ENCODE measurements at places on chromosomes 7 and 10.
A peak's percentile ranks its signal among the peaks of the same experiment; 100 is the strongest.

DNA sequence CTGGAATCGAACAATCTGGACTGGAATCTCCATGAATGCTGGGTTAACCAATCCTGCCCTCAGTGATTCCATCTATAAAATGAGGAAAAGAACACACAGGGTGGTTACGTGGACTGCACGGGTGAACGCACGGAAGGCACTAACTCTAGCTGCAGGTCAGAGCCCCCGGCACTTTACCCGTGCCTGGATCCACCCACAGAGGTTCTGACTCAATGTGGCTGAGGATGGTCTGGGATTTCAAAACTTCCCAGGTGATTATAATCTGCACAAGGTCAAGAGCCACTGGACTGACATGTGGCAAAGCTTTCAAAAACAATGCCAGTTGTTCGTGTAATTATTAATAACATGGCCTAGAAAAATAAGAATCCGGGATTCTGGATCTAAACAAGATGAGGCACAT lies 29.2 kb downstream of the KIAA1549 start:
- no peak for DNase-seq

DNA sequence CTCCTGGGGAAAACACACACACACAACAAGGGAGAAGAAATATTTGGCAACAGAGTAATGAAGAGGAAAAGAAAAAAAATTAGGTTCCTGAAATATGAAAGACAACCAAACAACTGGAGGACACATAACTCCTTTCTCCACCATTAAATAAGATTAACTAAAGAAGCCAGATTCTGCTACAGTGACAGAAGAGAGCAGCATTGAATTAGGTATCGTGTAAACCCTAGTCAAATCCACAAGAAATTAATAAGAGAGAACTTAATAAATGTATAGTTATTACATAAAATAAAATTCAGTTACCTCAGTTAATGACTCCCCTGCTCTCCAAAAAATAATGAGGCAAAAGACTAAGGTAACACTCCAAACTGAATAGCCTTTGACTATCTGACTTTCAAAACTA lies 306.7 kb downstream of the CRPPA start:
- DNase-seq, result peak; percentile 2

- no peak for DNase-seq
These were observed 81.0 kb downstream of the CRTAC1 start for GRCh38 chr10:97949462-97949861.

GRCh38 chr7:3914051-3914775 lies 613.2 kb downstream of the SDK1 start:
- no peak for DNase-seq

- DNase-seq, result peak; percentile 35
These were observed 118.2 kb downstream of the JAZF1 start for GRCh38 chr7:28062197-28062991.

DNA sequence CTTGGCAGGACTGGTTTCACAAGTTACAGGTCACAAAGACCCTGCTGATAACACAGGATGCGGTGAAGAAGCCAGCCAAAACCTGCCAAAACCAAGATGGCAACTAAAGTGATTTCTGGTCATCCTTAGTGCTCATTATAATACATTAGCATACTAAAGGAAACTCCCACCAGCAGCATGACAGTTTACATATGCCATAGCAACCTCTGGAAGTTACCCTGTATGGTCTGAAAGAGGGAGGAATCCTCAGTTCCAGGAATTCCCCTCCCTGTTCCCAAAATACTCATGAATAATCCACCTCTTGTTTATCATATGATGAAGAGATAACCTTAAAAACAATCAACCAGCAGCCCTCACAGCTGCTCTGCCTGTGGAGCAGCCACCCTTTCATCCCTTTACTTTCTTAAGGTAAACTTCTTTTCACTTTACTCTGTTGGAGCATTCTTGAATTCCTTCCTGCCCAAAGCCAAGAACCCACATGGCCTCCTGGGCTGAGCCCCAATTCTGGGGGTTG lies 21.9 kb downstream of the DPY19L1 start:
- DNase-seq, result no peak

GRCh38 chr7:90387470-90388240 lies 15.6 kb upstream of the CLDN12 start:
- no peak for DNase-seq

- DNase-seq, result no peak
These were observed 1.1 kb downstream of the NKX1-2 start for GRCh38 chr10:124448696-124449169.

GRCh38 chr10:79103129-79103528 lies 34.4 kb downstream of the ZMIZ1 start:
- DNase-seq, result no peak

- no peak for DNase-seq
These were observed 45.1 kb downstream of the AMZ1 start for GRCh38 chr7:2732959-2733584.

DNA sequence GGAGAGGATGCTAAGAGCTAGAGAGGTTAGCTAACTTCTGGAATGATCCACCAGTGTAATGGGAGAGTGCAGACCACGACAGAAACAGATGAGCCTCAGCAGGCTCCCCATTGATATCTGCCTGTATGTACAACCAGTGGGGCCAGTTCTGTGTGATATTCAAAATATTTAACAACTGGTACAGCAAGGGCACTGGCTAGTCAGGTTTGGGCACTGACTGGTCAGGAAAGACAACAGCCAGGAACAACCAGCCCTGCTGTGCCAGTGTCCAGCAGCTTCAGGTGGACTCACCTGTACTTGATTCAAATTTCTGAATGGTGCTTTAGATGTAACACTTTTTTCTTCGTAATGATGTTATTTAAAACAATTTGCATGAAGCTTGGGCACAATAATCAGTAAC lies 5.9 kb upstream of the TRIL start:
- DNase-seq, result no peak

GRCh38 chr7:100949227-100949932 lies at the start of gene MUC3A:
MUC3A (plus strand) TSS chr7:100949534; CDS start chr7:100949625, 91 bp downstream.
- DNase-seq, result no peak

GRCh38 chr10:59887006-59887405 lies 19.4 kb downstream of the CCDC6 start:
- no peak for DNase-seq

DNA sequence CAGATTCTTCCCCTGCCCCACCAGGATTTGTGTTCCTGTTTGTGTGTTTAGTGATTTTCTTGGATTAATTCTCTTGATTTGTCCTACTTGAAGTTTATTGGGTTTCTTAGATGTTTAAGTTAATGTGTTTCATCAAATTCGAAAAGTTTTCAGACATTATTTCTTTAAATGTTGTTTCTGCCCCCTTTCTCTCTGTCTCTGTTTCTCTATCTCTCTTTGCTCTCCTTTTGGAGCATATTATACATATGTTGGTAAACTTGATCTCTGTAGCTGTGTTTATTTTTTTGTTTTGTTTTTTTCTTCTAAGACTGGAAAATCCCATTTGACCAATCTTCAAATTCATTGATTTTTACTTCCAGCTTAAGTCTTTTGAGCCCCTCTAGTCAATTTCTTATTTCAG lies 115.6 kb downstream of the ZNF277 start:
- DNase-seq, result no peak

DNA sequence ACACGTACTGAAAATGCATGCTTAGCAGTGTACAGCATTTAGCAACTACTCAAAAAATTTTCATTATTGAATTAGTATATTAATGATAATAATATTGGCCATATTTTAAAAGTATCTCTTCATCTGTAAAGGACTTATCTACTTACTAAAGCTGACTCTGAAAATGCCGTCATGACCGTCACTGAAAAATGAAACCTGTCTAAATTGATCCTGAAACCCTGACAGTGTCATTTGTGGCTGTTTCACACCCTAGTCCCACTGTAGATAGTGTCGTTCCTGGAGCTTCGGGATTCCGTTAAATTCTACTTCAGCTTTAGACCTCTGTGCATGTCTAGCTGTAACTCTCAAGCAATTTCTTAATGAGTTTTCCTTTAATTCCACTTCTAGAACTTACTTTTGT lies 35.8 kb upstream of the EZH2 start:
- DNase-seq, result no peak

- no peak for DNase-seq
These were observed 705.7 kb upstream of the IGFBP3 start for GRCh38 chr7:46626691-46627310.

DNA sequence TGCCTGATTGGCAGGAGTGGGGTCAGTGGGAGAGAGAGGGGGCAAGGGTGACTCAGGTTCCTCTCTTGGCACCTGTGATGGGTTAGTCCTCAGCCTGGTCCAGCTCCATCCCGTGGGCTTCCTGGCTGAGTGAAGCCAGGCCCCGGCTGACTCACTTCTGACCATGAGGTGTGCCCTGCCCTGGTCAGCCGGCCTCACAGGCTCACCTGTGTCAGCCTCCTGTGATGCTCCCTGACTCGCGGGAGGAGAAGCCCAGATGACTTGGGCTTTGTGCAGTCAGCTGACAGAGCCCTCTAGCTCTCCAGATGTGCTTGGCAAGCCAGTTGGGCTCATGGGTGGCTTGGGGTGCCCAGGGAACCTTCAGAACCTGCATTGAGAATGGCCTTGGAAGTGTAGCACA lies 16.0 kb upstream of the PPIF start:
- no peak for DNase-seq

DNA sequence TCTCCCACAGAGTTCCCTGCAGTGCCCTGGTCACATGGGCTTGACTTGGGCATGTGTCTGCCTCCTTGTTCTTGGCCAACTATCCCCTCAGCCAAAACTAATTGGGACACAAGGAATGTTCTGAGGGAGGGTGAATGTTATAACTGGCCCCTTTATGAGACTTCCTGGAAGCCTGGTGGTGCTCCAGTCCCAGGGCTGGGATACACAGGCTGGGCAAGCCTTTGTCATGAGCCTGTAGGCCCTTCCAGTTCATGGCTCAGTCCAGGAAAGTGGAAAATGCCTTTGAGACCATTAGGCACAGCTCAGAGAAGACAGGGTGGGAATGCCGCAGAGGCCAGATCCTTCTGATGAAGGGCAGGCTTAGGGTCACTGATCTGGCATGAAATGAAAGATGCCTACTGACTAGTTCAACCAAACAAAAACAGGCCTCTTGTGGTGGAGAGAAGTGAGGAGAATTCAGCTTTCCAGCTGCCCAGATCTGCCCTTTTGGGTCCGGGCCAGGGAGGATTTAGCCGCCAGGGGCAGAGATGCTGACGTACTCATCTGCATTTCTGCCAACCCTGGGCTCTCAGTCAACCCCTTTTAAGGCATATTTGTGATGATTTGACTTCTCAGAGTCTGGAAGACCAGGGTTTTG lies 961.5 kb downstream of the KCNMA1 start:
- DNase-seq, result no peak

GRCh38 chr10:87760195-87760905 lies 57.7 kb downstream of the ATAD1 start:
- no peak for DNase-seq

- DNase-seq, result peak; percentile 93
These were observed 61.6 kb downstream of the GRK5 start for GRCh38 chr10:119268871-119269506.

DNA sequence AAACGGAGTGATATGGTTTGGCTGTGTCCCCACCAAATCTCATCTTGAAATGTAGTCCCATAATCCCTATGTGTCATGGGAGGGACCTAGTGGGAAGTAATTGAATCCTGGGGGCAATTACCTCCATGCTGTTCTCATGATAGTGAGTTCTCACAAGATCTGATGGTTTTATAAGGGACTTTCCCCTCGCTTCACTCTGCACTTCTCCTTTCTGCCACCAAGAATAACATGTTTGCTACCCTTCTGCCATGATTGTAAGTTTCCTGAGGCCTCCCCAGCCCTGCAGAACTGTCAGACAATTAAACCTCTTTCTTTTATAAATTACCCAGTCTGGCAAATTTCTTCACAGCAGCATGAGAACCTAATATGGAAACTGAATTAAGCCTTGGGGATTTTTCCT lies 19.1 kb downstream of the FAM3C start:
- DNase-seq, result no peak

- no peak for DNase-seq
These were observed 12.3 kb upstream of the MRPS33 start for GRCh38 chr7:141027043-141027442.

- DNase-seq, result no peak
These were observed 15.7 kb upstream of the CNPY1 start for GRCh38 chr7:155562106-155562505.

- DNase-seq, result no peak
These were observed 57.4 kb upstream of the EBF3 start for GRCh38 chr10:130021383-130021950.

DNA sequence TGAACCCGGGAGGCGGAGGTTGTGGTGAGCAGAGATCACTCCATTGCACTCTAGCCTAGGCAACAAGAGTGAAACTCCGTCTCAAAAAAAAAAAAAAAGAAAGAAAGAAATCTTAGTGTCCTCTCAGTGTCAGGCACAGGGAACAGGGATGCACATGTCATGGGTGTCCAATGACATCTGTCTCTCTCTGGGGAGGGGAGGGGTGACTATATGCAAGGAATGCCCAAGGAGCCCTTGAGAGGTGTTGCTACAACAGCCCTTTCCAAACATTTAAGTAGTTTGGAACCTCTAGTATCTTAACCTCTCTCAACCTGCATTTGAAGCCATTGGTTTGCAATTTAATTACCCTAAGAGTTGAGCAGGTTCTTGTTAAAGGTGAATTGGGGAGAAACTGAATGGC lies 28.9 kb downstream of the PDLIM1 start:
- no peak for DNase-seq

GRCh38 chr7:116802144-116802745 lies 60.1 kb upstream of the CAPZA2 start:
- no peak for DNase-seq

DNA sequence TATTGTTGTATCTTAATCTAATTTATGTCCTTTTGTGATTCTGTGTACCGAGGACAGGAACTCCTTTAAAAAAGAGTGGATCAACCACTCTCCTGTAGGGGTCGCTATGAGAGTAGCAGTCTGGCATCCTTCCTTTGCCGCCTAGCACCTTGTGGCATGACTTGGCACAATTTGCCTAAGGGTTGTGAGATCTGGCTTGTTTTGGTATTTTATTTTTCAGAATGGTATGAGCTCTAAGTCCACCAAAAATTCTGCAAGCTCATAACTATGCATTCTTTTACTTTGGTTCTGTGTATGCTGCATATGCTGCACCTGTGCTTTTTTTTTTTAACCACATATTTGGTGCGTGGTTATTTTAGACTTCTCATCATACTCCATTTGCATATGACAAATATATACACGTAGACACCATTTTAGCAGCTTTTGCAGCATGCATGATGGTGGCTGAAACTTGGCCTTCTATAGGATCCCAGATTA lies 112.8 kb downstream of the CDK14 start:
- no peak for DNase-seq

GRCh38 chr10:69801094-69801433 lies 642 bp upstream of the COL13A1 start:
- no peak for DNase-seq

GRCh38 chr10:129194181-129194870 lies 272.7 kb upstream of the MGMT start:
- DNase-seq, result no peak

DNA sequence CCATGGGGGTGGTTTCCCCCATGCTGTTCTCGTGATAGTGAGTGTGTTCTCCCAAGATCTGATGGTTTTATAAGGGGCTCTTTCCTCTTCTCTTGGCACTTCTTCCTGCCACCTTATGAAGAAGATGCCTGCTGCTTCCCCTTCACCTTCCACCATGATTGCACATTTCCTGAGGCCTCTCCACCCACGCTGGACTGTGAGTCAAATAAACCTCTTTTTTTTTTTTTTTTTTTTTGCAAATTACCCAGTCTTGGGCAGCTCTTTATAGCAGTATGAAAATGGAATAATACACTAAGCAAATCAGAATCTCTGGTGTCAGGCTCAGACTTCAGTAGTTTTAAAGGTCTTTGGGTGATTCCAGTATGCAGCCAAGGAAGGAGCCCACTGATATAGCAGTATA lies 28.2 kb downstream of the TAS2R41 start:
- DNase-seq, result no peak
